Occipital lobe (tissue), 3 donors: ENCODE measurements at places on chromosomes 7 and 10. TPM values are rescaled to one million over a fixed set of nuclear protein-coding genes. Genes with fewer than 3 reads are reported as not detected.

DNA sequence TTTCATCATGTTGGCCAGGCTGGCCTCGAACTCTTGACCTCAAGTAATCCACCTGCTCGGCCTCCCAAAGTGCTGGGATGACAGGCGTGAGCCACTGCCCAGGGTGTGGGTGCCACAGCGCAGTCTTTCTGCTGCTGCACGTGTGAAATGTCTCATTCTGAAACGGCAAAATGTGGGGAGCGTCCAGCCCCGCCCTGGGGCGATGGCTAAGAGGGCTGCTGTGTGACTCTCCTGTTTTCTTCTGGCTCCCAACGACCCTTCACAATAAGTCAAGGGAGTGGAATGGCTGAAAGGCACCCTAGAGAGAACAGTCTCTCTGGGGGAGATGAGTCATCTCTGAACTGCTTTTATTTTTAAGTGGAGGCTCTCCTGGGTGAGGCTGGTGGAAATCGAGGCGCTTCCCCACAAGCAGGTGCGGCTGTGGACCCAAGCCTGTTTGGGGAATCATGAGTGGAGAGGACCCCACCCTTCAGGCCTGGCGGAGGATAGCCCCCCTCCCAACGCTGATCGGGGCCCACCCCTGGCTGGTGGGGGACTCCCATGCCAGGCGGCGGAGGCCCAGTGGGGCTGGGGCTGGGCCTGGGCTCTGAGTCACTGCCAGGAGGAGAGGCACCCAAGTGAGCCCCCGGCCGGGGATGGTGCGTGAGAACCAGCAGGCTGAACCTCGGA is 18.0 kb downstream of the ADAP1 start:
- DNase-seq, result no peak

- no peak for DNase-seq
These were observed 234.3 kb upstream of the MBL2 start for GRCh38 chr10:53006663-53007526.

- DNase-seq, result no peak
These were observed 77.4 kb upstream of the IGFBP3 start for GRCh38 chr7:45998506-45998905.

- DNase-seq, result no peak
These were observed 15.0 kb upstream of the CADPS2 start for GRCh38 chr7:122901250-122901649.

GRCh38 chr10:42960991-42961795 is 115.7 kb upstream of the RET start:
- no peak for DNase-seq

DNA sequence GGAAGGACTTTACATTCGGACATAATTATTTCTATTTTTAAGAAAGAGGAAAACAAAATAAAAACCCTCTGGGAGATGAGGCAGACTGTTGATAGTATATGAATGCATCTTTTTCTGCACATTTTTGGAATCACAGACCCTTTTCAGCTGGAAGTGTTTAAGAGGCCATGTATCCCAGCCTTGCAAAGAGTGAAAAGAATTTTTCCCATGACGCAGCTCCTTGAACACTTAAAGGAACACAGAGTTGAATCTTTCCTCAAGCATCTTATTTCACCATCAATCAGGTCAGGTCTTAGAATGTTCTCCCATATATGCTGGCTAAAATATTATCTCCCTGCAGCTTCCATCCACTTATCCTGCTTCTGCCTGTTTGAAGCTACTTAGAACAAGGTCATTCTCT is 45.9 kb upstream of the PAPSS2 start:
- DNase-seq, result no peak

- DNase-seq, result no peak
These were observed 806.6 kb downstream of the NXPH1 start for GRCh38 chr7:9240001-9240400.

DNA sequence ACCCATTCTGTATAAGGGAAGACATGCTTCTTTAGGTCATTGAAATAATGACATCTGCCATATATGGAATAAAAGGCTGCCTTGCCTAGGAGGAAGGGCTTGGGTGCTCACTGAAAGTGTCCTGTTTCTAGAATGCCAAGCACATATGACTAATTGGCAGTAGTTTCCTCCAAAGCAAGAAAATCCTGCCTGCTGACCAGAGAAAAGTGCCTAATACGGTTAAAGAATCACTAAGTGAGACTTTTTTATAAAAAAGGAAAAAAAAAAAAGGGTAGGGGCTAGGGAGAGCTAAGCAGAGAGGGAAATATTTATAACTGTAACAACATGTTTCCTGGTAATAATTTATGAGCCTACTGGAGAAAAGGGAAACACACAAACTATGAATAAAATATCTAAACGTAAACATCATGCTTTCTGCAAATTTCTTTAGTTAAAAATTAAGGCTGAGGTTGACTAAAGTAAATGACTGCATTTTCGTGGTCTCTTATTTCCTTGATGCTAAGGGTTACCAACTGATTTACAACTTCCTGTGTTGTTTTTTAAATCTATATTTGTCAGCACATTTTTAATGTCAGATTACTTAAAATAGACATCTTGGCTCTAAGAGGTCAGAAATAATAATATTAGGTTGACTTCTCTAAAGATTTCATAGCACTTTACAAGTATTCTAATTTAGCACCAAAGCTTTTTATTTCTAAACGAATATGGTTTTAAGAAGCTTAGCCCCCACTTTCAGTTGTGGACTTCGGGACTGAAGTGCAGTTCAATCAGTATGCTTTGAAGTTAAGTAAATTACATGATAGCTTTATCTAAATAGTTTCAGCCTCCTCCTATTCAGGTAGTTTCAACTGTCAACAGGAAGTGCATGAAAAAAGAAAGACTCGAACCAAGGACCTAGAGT is 89.6 kb downstream of the CABCOCO1 start:
- DNase-seq, result no peak

- no peak for DNase-seq
These were observed 180.6 kb downstream of the CAMK1D start for GRCh38 chr10:12529976-12530375.

- no peak for DNase-seq
These were observed 7.5 kb upstream of the CLDN4 start for GRCh38 chr7:73823257-73823656.

DNA sequence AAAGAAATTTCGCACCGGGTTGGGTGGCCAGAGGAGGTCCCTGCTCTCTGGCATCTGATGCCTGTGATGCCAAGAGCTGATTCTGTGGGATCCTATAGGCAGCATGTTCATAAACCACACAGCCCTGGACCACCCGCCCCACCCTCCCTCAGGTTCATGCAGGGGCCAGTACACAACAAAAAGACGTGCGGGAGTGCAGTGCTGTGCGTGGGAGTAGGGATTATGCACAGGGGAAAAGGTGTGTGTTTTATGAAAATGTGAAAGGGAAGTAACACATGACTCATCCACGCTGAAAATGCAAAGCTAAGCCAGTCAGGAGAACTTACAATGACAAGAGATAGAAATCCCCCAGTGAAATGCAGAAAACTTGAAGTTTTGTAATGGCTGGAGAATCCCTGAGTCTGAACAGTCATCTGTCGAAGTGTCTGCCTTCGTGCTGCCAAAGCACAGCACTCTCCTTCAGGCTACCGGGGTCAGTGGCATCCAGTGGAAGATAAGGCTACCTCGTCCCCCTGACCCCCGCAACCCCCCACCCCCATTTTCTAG is 1.1 kb downstream of the KIAA1217 start:
- no peak for DNase-seq

DNA sequence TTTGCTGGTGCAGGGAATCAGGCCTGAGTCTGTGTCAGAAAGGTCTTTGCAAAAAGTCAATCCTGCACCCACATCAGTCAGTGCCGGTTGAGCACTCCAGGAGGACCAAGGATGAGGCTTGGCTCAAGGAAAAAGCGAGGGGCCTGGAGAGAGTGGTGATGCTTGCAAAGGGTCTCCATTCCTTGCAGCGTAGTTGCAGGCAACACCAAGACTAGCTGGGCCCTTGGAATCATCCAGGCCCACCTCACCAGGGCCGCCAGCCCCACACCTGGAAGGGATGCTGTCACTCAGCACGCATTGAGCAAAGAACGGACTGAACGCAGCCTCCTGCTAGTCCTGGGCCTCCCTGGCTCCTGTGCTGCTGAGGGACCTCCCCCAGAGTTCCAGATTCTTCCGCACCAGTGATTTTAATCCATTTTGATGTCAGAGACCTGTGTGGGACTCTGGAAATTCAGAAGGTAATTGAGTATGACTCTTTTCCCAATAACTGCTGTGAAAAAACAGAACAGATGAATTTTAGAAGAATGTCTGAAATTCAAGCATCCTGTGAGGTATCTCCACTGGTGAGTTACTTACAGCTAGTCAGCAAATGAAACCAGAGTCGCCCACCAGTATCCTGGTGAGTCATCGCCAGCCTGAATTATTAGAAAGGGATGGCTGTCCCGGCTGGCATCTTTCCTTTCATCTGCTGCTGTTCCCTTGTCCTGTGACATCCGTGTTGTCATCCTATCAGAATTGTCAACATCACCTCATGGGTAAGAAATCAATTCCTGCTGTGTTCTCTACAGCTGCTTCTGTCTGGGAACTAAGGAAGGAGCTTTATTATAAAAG is 150.8 kb upstream of the NPS start:
- DNase-seq, result peak; percentile 8

DNA sequence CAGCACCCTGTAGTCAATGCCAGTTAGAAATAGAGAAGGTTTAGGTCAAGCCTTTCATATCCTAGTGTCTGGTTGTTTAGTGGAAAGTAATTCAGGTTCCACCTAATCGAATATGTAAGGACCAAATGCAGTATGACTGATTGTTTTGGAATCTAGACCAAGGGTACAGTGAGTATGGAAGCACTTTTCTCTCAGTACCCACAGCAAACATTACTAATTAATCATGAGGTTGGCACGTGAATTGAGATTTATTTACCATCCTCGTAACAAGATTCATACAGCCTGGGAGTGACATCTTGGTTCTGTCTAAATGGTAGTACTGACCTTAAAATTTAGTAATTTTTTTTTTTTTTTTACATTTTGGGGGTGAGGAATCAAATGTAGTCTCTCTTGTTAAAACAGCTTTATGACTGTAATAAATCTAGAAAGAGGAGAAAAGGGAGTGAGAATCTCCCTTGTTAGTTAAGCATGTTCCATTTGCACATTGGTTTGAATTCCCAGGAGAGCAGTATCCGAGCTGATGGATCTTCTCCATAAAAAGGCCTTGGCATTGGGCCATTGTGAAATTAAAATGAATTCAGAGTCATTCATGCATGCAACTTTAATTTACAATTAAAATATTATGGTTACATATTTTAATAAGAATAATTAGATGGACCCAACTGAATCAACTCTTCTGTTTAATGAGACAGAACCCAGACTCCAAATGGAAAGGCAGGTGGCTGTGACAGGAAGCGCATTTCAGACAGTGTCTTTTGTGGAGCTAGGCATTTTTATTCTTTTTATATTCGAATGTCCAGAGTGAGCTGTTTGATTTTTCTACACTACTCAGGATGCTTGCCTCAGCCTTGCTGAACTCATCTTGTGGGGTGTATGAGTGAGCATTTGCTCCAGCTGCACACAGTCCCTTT is 57.6 kb downstream of the SNX10 start:
- no peak for DNase-seq

DNA sequence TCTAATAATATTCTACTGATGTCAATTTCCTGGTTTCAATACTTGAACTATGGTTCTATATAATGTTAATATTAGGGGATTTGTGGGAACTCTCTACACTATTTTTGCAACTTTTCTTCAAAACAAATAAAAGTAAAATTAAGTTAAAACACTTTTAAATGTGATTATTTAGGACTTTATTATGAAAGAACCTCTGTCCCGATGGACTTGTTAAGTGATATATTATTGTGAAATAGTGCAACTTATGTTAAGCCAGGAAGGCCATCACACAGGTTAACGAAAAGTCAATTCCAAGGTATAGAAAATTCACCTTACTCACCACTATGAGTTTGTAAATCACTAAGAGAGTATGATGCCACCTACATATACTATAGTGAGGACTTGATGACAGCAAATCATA is 79.2 kb downstream of the IMMP2L start:
- DNase-seq, result no peak

DNA sequence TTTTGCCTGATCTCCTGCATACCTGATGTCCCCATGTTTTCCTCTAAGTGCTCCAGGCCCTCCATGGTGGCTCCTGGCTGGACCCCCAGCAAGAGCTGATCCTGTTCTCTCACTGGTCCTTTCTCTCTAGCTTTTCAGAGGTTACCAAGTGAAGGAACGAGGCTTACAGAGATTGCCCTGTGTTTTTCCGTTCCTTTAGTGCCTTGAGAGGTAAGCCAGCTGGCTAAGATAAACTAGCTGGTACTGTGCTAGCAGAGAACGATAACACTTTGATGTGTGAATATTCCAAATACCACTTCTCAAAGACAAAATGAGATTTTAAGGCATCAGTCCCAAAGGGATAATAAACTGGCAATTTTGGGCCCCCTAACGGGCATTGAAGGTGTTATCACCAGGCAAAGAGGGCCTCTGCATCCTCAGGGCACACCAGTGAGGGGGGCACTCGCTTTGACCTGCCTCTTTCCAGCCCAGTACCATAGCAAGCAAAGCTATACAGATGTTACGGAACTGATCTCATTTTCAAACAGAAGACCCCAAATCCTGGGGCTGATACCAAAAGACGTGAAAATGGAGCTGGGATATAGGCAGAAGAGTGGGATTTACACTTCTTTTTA is 8.4 kb upstream of the CCNY start:
- no peak for DNase-seq

DNA sequence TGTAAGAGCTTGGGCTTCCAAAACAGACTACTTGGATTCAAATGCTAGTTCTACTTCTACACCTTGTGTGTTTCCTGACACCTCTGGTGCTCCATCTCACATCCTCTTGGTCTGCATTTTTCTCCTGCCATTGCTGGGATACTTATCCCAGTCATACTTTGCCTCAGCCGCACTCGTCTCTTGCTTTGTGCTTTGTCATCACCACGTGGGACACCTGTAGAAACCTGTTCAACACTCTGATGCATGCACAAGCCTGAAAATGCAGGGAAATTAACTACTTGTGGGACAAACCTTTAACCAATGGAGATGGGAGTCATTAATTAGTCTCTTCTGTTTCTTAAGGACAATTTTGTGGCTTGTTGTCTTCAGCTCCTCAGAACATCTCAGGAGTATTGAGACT is 94.2 kb upstream of the PHYHIPL start:
- no peak for DNase-seq

PITX3 gene
- not detected for total RNA-seq

PNLIP gene
- not detected for total RNA-seq

CFAP69 gene
- 6.2 TPM for total RNA-seq

TFEC gene
- total RNA-seq, result 2.2 TPM

PNLIPRP1 gene
- not detected for total RNA-seq

TRIM50 gene
- 0.16 TPM for total RNA-seq

RNF32 gene
- total RNA-seq, result 2.2 TPM

MSMB gene
- not detected for total RNA-seq

C10orf105 gene
- total RNA-seq, result under 0.01 TPM

POU6F2 gene
- 2.0 TPM for total RNA-seq

PIP gene
- not detected for total RNA-seq
